Aorta (tissue), 5 donors: ENCODE measurements at places on chromosomes 5 and 9. TPM values are rescaled to one million over a fixed set of nuclear protein-coding genes. Genes with fewer than 3 reads are reported as not detected.

GRCh38 chr5:42756606-42757601 is at the start of gene CCDC152:
Gene CCDC152, plus strand, starts transcription at chr5:42756818. Its CDS starts 2,304 bp downstream, at chr5:42759122.
- DNase-seq = peak; percentile 75
- H3K4me1 ChIP-seq = no peaks in the 10 kb centered on the region
- no peak within 1 kb of the TSS for H3K27ac ChIP-seq
- H3K36me3 ChIP-seq = no peaks in the 10 kb centered on the region

DNA sequence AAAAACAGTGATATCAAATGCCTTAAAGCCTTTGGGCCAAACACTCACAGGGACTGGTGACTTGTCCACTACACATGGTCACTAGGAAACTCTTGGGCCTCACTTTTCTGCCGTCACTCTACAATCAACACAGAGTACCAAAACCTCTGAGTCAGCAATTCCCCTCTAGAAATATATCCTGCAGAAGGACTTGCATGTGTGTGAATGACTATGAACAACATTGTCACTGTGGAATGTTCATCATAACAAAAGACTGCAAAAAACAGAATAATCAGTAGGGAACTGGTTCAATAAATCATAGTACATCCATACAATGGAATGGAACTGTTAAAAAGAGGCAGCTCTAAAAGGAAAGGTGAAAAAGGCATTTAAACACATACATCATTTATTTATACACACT is 44.1 kb upstream of the SMU1 start:
- no peak overlapping the region for H3K4me3 ChIP-seq
- no peak overlapping the region for H3K27ac ChIP-seq
- H3K4me1 ChIP-seq = peaks cover under 1% of the 10 kb centered on the region
- H3K27me3 ChIP-seq = no peaks in the 10 kb centered on the region

GRCh38 chr9:38422555-38423260 is 1.5 kb downstream of the IGFBPL1 start:
- no peaks in the 10 kb centered on the region for H3K36me3 ChIP-seq
- H3K27ac ChIP-seq = no peak overlapping the region
- no peaks in the 10 kb centered on the region for H3K27me3 ChIP-seq
- peaks cover 4% of the 10 kb centered on the region for H3K4me1 ChIP-seq

GRCh38 chr5:36728697-36729543 is 122.5 kb downstream of the SLC1A3 start:
- DNase-seq = no peak
- no peak overlapping the region for H3K27ac ChIP-seq
- H3K4me1 ChIP-seq = no peaks in the 10 kb centered on the region
- no peaks in the 10 kb centered on the region for H3K36me3 ChIP-seq

The RXRA gene
- total RNA-seq = 47.5 TPM

The PDGFRB gene
- total RNA-seq = 217 TPM
